ENCODE measurements at places on chromosomes 12 and 14.
A peak's percentile ranks its signal among the peaks of the same experiment; 100 is the strongest.

- no peaks in the 10 kb centered on the region for H3K36me3 ChIP-seq
- no peak for DNase-seq
- H3K4me1 ChIP-seq, result no peaks in the 10 kb centered on the region
- H3K27me3 ChIP-seq, result peaks cover 23% of the 10 kb centered on the region
- no peak overlapping the region for H3K4me3 ChIP-seq
These were observed 60.0 kb downstream of the EML1 start for GRCh38 chr14:99853206-99853605.

GRCh38 chr12:21330682-21331253 lies 3.9 kb downstream of the SLCO1A2 start:
- no peak overlapping the region for H3K27ac ChIP-seq
- H3K27me3 ChIP-seq, result no peaks in the 10 kb centered on the region
- no peaks in the 10 kb centered on the region for H3K36me3 ChIP-seq
- DNase-seq, result no peak
- H3K4me1 ChIP-seq, result no peaks in the 10 kb centered on the region

DNA sequence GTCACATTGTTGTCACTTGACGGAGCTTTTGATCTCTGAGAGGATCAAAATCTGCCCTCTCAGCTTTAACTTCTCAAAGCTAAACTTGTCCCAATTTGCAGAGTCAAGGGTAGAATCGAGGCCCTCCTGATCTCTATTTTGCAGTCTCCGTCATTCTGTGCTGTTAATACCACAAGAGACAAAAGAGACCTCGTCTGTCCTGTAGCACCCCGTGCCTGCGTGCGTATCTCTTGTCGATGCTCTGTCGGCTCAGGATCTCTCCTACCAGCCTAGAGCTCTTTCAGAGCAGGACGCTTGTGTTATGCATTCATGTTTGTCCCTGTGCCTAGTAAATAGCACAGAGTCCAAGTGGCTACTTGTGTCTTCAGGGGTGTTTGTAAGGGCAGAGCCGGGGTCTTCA lies 5.1 kb downstream of the EVL start:
- peak overlapping the region; percentile 99 for H3K27ac ChIP-seq
- DNase-seq, result no peak
- H3K4me3 ChIP-seq, result peak overlapping the region; percentile 85
- peaks cover 82% of the 10 kb centered on the region for H3K4me1 ChIP-seq

DNA sequence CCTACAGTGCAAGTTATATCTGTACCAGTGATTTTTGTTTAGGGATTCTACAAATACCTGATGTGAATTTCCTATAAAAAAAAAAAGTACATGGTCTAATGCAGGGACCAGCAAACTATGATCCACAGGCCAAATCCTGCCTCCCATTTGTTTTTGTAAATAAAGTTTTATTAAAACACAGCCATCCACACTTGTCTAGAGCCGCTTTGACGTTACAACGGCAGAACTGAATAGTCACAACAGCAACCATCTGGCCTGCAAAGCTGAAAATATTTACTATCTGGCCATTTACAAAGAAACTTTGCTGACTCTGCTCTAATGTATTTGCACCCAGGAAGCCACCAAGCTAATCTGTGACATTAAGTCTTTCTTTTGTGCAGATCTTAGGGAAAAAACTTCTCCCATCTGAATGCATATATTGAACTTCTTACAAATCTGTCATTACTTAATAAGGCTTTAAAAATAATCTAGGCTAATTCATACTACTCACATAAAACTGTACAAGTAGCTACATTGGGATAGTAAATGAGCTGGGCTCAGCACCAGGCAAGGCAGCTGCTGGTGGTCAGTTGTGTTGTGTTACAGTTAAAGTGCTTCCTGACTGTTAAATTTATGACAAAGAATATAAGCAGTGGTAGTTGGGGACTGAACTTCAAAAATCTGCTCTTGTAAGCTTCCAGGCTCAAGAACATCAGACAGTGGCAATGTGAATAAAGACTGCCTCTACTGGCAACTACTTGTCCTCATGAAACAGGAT lies 303.3 kb downstream of the MED13L start:
- peaks cover 48% of the 10 kb centered on the region for H3K36me3 ChIP-seq
- no peak overlapping the region for H3K4me3 ChIP-seq
- no peak for DNase-seq
- no peak overlapping the region for H3K27ac ChIP-seq
- H3K4me1 ChIP-seq, result no peaks in the 10 kb centered on the region
- no peaks in the 10 kb centered on the region for H3K27me3 ChIP-seq

DNA sequence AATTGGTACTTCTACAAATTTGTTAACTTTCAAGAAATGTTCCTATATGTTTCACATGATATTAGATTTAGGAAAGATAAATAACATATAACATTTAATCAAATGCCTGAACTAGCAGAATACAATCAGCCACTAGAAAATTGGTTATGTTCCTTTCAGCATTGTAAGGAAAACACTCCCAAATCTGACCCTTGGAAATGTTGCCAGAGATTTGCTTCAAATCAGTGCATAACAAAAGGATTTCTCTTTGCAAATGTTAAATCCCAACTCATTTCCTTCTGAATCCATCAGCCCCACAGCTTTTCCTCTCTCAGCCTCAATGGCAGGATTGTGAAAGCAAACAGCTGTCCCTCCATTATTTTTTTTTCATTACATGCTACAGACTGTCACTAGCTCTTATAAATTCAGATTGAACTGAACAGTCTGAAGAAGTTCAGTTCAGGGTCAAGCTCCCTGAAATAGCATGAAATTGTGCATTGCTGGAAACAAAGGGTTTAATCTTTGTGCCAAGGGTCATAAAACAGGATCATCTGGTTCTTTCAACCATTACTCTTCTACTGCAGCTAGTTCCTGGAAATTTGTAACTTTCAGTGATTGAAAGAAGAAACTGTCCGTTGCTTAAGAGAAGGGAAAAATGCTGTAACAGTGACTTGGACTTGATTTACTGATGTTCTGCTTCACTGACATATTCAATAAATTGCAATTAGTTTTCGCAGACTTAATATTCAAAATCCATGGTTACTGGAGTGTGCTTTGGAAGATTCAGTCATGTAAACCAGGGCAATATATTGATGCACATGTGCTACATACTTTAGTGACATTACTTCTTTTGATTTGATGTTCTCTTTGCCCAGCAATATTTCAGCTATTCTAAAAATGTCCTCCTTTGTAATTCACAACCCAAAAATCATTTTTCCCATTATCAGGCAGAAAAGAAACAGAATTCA lies 246.4 kb downstream of the RPL10L start:
- no peaks in the 10 kb centered on the region for H3K4me1 ChIP-seq
- no peaks in the 10 kb centered on the region for H3K27me3 ChIP-seq
- no peak for DNase-seq
- H3K27ac ChIP-seq, result no peak overlapping the region
- H3K36me3 ChIP-seq, result no peaks in the 10 kb centered on the region

DNA sequence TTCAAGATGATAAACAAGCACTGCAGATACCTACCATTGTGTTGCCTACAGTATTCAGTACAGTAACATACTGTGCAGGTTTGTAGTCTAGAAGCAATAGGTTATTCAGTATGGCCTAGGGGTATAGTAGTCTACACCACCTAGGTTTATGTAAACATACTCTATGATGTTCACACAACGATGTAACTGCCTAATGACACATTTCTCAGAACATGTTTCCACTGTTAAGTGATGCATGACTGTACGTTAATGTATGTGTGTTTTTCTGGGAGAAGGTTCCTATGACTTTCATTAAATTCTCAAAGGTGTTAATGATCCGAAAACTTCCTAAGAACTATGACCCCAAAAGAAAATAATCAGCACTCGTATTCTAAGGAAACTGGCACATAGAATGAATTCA lies 20.9 kb upstream of the CALM1 start:
- no peak overlapping the region for H3K27ac ChIP-seq
- H3K36me3 ChIP-seq, result no peaks in the 10 kb centered on the region
- no peak overlapping the region for H3K4me3 ChIP-seq
- H3K27me3 ChIP-seq, result peaks cover 2% of the 10 kb centered on the region

DNA sequence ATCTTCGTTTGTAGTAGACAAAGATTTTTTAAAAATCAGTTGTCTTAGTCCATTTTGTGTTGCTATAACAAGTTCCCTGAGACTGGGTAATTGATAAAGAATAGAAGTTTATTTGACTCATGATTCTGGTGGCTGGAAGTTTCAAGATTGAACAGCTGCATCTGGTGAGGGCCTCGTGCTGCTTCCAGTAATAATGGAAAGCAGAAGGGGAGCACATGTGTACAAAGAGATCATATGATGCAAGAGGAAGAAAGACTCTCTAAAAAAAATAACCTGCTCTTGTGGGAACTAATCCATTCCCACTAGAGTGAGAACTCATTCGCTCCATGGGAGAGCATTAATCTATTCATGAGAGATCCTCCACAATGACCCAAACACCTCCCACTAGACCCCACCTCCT lies 24.8 kb downstream of the MUCL1 start:
- no peak for DNase-seq
- peaks cover 4% of the 10 kb centered on the region for H3K4me1 ChIP-seq
- H3K4me3 ChIP-seq, result no peak overlapping the region
- no peaks in the 10 kb centered on the region for H3K36me3 ChIP-seq
- no peak overlapping the region for H3K27ac ChIP-seq
- peaks cover 16% of the 10 kb centered on the region for H3K27me3 ChIP-seq

DNA sequence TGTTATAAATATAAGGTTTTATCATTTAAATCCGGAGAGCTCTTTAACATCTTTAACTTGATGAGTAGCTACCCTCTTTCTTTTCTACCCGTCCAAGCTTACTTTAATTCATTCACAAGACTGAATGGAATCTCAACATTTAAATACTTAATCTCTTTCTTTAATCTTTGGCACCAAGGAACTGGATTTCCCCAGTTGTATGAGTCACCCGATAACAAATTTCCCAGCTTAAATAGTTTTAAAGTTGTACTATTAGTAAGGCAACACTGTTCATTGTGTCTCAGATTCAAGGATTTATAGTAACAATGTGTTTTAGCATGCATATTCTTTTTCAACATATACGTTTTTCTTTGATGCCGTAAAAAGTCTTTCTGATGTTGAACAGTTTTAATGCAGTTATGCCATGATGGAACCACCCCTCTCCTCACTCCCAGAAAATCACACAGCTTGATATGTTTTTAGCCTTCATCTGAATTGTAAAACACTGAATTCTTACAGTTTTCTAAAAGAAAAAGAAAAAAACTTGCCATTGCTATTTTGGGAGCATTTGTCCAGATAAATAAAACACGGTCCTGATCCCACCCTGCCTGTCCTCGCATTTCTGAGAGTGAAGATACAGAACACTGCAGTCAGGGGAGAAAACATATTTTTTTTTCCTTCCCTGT lies 16.0 kb upstream of the LRP6 start:
- no peak overlapping the region for H3K4me3 ChIP-seq
- no peaks in the 10 kb centered on the region for H3K36me3 ChIP-seq
- no peak overlapping the region for H3K27ac ChIP-seq
- H3K4me1 ChIP-seq, result no peaks in the 10 kb centered on the region

All from activated T-helper 2 cell treated with anti-CD3 and anti-CD28 coated beads, Interferon-gamma antibody, Interleukin-2, Interleukin-4, amounts not matched to agents 10 μg/mL and 5 μg/mL and 100 μg/mL, durations not matched to agents 14 hours and 24 hours and 36 hours (primary cell).